ENCODE measurements at places on chromosomes 6 and 20.

DNA sequence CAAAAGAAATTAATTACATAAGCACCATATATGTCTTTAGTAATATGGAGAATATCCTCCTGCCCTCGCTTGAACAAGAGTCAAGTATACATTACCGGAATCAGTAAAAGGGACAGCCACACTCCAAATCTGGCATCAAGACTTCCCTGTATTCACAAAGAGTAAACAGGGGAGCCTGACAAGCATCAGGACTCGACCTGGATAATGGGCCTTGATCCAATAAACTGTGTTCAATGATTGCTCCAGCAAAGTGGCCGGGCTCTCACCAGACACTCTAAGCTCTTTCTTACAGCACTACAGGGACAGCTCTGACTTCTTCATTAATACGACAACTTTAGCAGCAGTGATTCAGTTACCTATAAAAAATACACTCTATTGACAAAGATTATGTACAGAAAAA is 307.9 kb upstream of the POU3F2 start:
- no peak for DNase-seq

DNA sequence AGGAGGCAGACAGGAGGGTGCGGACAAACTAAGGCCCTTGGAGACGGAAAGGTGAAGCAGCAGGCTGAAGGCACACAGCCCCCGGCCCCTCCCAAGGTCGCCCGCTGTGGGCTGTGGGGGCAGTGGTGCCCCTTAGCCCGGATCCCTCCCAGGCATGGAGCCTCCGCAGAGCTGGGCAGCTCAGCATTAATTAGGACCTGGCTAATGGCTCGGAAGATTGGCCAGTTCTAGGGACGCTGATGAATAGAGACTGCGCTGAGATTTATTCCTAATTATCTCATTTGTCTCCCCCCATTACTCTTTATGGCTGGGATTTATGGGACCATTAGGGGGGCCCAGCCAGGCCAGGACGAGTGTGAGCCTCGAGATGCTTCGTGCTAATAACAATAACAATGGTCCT is 20.4 kb downstream of the MDFI start:
- DNase-seq: no peak

DNA sequence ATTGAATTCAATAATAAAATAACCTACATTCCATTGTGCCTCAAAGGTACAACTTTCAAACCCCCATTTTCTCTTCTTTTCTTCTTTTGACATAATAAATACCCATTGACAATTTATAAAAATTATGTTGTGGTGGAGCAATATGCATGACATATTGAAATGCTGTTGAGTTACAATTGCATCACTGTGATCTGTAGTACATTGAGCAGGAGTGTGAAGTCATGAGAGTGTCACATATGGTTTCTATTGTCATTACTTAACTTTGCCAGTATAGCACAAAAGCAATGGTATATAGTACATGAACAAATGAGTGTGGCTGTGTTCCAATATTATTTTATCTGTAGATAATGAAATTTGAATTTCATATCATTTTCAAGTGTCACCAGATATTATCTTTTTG is 441.3 kb downstream of the GJA1 start:
- DNase-seq: no peak

GRCh38 chr6:132598473-132598872 is 8.9 kb upstream of the TAAR5 start:
- no peak for DNase-seq

GRCh38 chr20:62360854-62361798 is 6.0 kb downstream of the LAMA5 start:
- DNase-seq: no peak

DNA sequence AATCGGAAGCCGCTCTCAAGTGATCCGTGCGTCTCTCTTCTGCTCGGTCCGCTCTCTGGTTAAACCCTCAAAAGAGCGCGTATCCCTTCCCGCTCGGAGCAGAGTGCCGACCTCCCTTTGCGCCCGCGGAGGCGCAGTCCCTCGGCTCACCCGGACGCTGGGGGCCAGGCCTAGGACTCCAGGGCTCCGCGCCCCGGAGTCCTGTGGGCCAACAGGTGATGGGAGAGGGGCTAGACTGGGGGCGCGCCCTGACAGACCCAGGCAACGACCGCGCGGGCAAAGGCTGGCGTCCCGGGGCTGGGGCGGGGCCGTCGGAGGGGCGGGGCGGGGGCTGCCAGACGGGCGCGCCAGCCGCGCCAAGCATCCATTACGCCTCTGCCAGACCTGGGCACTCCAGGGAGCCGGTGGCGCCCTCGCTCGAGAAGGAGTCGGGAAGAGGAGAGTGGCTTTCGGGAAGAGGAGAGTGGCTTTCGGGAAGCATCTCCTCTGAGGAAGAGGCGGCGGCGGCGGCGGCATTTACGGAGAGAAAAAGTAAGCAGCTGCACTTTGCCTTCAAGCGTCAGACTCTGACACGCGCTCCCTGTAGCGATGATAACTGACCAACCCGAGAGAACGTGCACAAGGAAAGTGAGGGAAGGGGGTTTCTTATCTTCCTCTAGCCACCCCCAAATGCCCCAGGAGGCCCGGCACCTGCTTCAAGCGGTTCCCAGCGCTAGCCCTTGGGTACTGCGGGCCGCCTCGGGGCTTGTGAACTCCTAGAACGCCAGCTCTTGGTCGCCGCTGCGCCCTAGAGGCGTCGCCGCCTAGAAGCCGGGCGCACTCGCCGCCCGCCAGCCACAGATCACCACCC is 2.6 kb downstream of the EPHA7 start:
- peak; percentile 3 for DNase-seq

GRCh38 chr6:51322505-51322904 is 503.8 kb downstream of the TFAP2B start:
- no peak for DNase-seq

All from stimulated activated naive CD8-positive, alpha-beta T cell treated with anti-CD3 and anti-CD28 coated beads, Interleukin-15, Interleukin-2, amounts not matched to agents 100 U/mL and 50 U/mL, for 24 hours (primary cell).